ENCODE measurements at places on chromosomes 6 and 20. TPM values are rescaled to one million over a fixed set of nuclear protein-coding genes. Genes with fewer than 3 reads are reported as not detected.
A peak's percentile ranks its signal among the peaks of the same experiment; 100 is the strongest.

- no peak for DNase-seq
Observed at GRCh38 chr6:56032715-56033260, 157.4 kb upstream of the BMP5 start.

DNA sequence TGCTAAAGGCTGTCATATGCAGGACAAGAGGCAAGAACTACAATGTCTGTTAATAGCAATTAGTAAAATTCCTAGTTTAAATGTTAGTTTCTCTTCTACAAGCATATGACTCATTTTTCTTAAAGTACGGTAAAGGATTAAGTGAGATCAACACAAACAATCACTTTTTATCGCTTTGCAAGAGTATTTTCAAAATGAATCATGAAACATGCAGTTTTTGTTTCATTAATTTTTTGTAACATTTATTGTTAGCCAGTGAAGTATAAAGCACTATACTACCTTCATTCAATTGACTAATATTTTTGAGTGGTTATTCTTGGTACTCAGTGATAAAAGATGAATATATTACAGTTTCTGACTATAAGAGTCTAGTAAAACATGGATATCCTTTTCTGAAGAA, 138.6 kb downstream of the AHI1 start:
- DNase-seq = no peak

GRCh38 chr6:144266091-144266649, 19.0 kb upstream of the UTRN start:
- peak; percentile 82 for DNase-seq

CAPN11 gene
- not detected for total RNA-seq

WDR27 gene
- total RNA-seq = 18.0 TPM

All from MG63 (cell line).